ENCODE measurements at places on chromosomes 5 and 9.

- no peak for DNase-seq
Observed at GRCh38 chr9:68870086-68870485, 143.8 kb downstream of the PRKACG start.

DNA sequence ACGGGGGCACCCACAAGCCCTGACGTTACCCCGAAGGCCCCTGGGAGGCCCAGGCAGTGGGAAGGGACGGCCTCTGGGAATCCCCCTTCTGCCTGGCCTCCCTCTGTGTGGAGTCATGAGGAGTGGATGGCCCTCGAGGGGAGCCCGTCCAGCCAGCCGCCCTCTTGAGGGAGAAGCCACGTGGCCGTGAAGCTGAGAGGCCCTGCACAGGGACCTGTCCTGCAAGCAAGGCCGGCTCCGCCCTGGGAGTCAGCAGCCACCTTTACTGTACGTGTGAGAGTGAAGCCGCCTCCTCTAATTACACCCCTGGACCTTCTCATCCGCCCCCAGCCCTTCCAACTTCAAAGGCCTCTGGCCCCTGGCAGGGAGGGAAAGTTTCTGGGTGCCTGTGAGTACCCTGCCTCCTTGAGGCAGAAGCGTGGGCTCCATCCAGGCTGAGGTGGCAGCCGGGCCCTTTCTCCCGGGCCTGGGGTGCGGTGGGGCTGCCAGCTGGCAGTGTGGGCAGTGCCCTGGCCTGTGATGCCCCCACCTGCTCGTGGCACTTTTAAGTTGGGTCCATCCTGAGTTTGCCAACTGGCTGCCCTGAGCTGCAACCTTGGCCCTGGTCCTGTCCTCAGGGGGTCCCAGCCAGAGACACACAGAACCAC lies 55.9 kb upstream of the EGFL7 start:
- no peak for DNase-seq

GRCh38 chr9:10232352-10232930 lies 380.4 kb downstream of the PTPRD start:
- no peak for DNase-seq

DNA sequence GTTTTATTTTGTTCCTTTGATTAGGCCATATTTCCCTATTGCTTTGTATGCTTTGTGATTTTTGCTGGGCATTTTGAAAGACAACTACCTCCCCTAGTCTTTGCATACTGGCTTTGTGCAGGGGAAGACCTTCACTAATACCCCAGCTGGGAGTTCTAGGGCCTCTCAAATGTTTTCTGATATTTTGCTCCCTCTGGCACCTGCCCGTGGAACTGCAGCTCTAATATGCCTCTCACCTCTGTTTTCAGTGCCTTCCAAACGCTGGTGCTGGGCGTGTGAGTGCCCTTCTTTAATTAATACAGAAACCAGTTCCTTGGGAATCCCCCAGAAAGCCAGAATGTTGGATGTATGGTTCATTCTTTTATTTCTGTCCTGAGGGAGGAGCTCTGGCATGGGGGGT lies 204.5 kb downstream of the COMMD10 start:
- DNase-seq, result no peak

- no peak for DNase-seq
Observed at GRCh38 chr9:134167530-134167931, 3.2 kb upstream of the RNU6ATAC start.

DNA sequence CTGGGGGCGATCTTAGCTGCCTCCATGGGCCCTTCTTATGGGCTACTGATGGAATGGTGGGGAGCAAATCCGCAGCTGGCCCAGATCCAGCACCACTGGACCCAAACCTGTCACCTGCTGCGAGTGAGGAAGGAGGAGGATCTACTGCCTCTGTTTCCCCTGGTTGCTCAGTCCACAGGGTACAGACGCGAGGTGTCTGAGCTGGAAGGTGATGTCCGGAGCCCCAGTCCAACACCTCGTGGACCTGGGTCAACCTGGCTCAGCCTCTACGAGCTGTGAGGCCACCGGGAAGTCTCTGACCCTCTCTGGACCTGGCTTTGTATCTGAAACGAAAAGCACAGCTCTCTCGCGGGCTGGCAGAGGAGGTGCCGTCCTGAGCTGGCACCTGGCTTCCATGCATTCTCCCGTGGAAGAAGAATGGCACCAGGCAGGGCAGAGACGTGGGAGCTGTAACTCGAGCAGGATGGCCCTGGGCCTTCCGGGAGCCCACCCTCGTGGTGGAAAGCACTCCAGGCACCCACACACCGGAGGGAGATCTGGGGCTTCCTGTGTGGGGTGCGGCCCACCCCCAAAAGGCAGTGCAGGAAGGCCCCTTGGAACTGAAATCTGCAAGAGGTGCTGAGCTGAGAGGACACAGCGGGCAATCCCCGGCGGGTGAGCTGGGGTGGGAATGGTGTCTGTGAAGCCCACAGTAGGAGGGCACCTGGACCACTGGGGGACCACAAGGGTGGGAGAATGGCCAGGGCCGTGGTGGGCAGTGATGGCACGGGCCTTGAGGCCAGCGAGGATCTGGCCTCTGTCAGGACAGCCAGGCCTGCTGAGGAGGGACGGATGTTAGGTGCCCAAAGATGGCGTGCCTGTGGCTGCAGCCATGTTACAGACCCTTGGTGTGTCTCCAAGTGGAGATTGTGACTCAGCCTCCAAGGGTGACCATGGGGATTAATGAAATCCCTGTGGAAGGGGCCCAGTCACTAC lies 133.4 kb downstream of the OLFM1 start:
- no peak for DNase-seq
